ENCODE measurements at places on chromosomes 6 and 20.

GRCh38 chr20:64041781-64042053 is 5.7 kb downstream of the C20orf204 start:
- no peak for DNase-seq

GRCh38 chr6:65231616-65232015 is 475.4 kb downstream of the EYS start:
- DNase-seq, result no peak

DNA sequence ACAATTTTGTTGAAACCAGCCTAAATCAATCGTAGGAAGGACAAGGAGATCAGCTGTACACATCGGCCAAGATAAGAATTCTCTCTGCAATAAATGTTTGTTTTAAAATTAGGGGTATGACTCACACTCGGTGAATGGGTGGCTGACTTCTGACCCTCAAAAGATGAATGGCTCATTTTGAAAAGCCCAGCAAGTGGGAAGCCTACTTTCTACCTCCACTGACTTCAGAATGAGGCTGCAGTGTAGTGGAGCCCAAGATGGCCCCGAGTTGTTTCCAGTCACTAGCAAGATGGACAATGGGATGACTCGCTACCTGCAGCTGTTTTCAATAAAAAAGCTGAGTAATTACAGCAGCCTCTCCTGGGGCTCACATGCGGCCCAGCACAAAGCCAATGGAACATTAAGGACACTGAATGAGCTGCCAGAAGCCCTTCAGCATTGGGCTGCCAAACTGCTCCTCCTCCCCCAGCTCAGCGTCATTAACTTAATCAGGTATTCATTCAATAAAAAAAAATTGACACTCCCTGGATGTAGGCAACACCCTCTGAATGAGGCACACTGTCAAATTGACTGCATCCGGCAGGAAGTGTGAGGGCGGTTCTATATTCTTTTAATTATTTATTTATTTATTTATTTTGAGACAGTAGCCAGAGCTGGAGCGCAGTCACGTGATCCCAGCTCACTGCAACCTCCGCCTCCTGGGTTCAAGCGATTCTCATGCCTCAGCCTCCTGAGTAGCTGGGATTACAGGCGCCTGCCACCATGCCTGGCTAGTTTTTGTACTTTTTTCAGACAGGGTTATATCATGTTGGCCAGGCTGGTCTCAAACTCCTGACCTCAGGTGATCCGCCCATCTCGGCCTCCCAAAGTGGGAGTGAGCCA is 107.3 kb downstream of the GMPR start:
- no peak for DNase-seq

DNA sequence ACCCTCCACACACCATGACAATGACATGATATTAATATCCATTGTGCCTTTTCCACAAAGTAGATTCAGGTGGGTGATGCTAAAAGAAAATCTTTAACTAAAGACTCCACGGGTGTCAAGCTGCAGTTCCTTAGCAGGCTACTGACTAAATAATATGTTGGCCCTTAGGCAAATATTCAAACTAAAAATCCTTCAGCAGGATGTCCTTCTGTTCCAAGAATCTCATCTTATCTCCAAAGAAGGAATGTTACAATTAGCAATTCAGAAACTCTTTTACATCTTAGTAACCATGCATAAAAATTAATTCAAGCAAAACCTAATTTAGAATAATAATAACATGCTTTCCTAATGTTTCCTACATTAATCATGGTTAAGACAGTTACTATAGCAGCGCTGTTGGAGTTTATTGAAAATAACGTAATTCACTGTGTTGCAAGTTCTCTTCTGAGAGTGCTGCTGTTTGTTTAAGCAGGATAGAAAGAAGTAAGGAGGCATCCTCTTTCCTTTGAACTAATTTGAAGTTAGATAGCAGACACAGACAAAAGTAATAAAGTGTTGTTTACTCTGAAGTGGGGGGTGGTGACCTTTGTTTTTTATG is 414.8 kb upstream of the CDH4 start:
- DNase-seq, result no peak

Data from T-helper 2 cell (primary cell).